HCEC 1CT (cell line): ENCODE measurements at places on chromosomes 7 and 10.

GRCh38 chr7:91692800-91693199 lies 187.7 kb downstream of the MTERF1 start:
- no peak for DNase-seq

DNA sequence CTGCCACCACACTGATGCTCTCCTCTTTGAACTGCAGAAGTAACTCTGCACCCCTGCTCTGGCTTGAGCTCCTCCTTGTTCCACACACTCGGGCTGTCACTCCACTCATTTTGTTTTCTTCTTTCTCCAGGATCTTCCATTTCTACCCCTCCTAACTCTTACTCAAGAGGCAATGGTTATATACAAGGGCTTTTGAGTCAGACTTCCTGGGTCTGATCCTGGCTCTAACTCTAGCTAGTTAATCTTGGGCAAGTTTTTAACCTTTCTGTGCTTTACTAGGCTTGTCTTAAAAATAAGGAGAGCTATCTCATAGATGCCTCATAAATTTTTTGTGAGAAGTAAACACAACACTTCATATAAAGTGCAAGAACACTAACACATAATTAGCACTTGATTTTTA lies 45.3 kb upstream of the GNAI1 start:
- peak; percentile 74 for DNase-seq

- DNase-seq: no peak
Observed at GRCh38 chr7:155352076-155352752, 54.5 kb downstream of the INSIG1 start.

GRCh38 chr10:133056651-133057178 lies 31.0 kb upstream of the ADGRA1 start:
- DNase-seq: no peak

- peak; percentile 15 for DNase-seq
Observed at GRCh38 chr10:12181065-12181775, 14.5 kb downstream of the NUDT5 start.

GRCh38 chr10:71423901-71424300 lies 27.2 kb downstream of the CDH23 start:
- no peak for DNase-seq

GRCh38 chr10:22927661-22928403 lies at the start of gene ARMC3:
Gene ARMC3, plus strand, starts transcription at chr10:22928053. Its CDS starts 3,944 bp downstream, at chr10:22931997.
- DNase-seq: no peak

DNA sequence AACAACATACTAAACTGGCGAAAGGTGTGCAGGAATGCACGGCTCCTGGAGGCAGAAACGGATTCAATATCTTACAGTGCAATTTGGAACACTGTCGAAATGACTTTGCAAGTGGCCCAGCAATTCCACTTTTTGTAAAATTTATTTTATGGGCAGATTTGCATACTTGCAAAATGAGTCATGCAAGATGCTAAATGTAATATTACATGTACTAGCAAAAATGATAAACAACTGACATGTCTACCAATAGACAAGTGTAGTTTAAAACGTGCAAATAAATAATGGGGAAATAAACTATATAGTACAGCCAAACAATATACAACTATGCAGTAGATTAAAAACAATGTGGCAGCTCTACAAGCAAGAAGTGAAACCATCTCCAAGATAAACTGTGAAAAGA lies 97.7 kb downstream of the ARHGAP12 start:
- DNase-seq: peak; percentile 71

- peak; percentile 56 for DNase-seq
Observed at GRCh38 chr7:141558544-141559183, 7.5 kb downstream of the AGK start.

- DNase-seq: no peak
Observed at GRCh38 chr10:37520488-37520887, 336.9 kb downstream of the ZNF248 start.

- DNase-seq: no peak
Observed at GRCh38 chr7:14184292-14184864, 194.9 kb upstream of the ETV1 start.

GRCh38 chr10:130369645-130370381 lies 233.6 kb downstream of the GLRX3 start:
- no peak for DNase-seq
